ENCODE measurements at places on chromosomes 4 and X. TPM values are rescaled to one million over a fixed set of nuclear protein-coding genes. Genes with fewer than 3 reads are reported as not detected.

TMEM192 gene
- 7.3 TPM for total RNA-seq

- DNase-seq, result no peak
Measured at GRCh38 chrX:24173115-24173847, 23.8 kb downstream of the ZFX start.

- no peak for DNase-seq
Measured at GRCh38 chr4:27206009-27206408, 345.4 kb downstream of the STIM2 start.

- peak; percentile 88 for DNase-seq
Measured at GRCh38 chrX:136880452-136881013, at the start of gene RBMX. RBMX (minus strand) TSS chrX:136880725; CDS start chrX:136879427, 1,298 bp downstream.

AVPR2 gene
- total RNA-seq, result not detected

MAGEA4 gene
- not detected for total RNA-seq

DNA sequence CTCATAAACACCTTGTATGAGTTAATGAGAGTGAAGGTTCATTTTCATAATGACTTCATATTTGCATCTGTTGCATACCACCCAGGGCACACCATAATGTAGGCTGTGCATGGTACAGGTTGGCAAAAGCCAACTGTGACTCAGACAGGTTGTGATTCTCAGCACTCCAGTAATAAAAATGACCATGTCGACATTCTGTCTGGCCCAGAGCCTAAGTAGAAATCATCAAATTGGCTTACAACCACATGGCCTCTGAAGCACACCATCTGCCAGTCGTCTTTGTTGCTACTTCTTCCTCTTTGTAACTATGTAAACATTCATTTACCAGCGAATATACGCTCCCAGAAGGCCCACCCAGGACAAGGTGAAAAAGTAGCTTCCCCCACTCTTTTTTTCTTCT, 459.5 kb downstream of the GASK1B start:
- DNase-seq, result peak; percentile 2

GRCh38 chr4:143127621-143128020, 57.1 kb upstream of the USP38 start:
- DNase-seq, result no peak

- peak; percentile 41 for DNase-seq
Measured at GRCh38 chr4:92091335-92091734, 212.4 kb upstream of the GRID2 start.

REELD1 gene
- not detected for total RNA-seq

- DNase-seq, result peak; percentile 3
Measured at GRCh38 chr4:145177906-145178538, 2.4 kb downstream of the OTUD4 start.

DNA sequence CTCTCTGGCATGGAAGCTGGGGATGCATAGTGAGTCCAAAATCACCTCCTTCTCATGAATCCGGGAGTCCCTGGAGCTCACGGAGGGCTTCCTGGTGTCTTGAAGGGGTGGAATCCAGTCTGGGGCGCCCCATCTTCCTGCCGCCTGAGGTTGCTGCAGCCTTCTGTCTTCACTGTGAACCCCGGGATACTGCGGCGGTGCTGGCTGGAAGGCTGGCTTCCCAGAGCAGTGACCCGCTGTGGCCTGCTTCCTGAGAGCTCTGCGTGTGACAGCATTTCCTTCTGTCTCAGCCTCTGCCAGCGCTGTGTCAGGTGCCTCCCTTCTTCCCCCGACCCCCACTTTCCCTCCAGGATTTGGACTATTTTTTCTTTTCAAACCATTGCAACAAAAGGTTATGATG, 98.8 kb upstream of the STOX2 start:
- no peak for DNase-seq

HADH gene
- 5.3 TPM for total RNA-seq

TMEM156 gene
- total RNA-seq, result 33.7 TPM

DNA sequence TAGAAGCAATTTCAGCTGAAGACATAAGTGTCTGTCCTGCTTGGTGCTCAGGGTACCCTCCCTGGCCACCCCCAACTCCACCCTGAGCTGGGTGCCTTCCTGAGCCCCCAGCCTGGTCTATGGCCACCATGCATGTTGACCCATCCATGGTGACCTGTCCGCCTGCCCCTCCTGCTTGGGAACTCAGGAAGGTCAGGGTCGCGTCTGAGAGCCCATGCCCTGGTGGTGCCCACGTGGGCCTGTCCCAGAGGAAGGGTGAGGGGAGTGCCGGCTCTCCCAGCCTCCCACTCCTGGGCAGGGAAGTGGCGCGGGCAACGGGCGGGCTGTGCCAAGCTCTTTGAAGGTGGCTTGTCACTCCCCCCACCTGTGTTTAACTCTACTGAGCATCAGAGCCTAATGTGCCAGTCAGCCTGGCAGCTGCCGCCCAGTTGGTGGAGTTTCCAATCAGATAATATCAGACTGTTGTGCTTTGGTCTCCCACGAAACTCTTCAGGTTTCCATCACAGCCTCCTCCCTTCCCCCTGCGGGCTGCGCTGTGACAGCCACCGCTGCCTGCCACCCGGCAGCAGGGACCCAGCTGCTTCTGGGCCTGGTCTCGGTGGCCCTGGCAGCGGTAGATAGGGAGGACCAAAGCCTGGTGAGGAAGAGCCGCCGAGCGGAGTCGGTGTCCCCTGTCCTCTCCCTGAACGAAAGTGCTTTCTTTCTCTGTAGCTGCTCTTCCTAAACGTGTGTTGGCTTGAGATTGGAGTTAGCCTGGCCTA, 4.8 kb downstream of the SH3BP2 start:
- DNase-seq, result no peak
